ENCODE measurements at places on chromosomes 1 and 21.

GRCh38 chr1:81432059-81432458 lies 368.7 kb upstream of the ADGRL2 start:
- no peak for DNase-seq

- DNase-seq = peak; percentile 78
Observed at GRCh38 chr1:176884911-176885310, 279.6 kb downstream of the ASTN1 start.

GRCh38 chr1:3142236-3142635 lies 73.2 kb downstream of the PRDM16 start:
- no peak for DNase-seq

DNA sequence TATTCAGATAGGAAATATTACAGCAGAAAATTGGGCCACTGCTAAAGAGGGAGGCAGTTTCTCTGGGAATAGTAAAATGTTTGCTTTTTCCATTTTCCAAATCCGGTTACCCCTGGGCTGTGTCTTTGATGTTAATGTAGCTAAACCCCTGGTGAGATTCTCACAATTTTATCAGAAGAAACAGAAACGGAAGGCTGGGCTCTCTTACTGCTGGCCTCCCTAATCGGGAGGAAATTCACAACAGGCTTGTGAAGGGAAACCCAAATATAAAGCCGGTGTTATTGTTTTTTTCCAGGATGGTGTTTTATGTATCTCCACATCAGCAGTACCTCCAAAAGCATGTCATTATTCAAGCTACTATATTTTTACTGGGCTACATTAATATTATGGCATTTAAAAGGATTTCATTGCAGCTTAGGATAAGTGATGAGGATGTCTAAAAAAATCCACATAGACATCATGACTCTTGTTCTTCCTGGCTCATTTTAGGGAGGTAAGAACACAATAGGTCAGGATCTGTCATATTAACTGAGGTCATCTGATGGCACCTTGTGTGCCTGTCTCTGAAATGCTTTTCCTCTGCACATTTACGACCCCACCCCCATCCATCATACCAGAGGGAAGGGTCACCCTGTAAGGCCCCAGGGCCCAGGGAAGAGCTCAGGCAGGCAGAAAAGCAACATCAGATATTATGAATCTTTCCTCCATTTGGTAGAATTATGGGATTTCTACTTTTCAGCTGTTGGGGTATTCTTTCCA lies 158.7 kb downstream of the DSCAM start:
- no peak for DNase-seq

DNA sequence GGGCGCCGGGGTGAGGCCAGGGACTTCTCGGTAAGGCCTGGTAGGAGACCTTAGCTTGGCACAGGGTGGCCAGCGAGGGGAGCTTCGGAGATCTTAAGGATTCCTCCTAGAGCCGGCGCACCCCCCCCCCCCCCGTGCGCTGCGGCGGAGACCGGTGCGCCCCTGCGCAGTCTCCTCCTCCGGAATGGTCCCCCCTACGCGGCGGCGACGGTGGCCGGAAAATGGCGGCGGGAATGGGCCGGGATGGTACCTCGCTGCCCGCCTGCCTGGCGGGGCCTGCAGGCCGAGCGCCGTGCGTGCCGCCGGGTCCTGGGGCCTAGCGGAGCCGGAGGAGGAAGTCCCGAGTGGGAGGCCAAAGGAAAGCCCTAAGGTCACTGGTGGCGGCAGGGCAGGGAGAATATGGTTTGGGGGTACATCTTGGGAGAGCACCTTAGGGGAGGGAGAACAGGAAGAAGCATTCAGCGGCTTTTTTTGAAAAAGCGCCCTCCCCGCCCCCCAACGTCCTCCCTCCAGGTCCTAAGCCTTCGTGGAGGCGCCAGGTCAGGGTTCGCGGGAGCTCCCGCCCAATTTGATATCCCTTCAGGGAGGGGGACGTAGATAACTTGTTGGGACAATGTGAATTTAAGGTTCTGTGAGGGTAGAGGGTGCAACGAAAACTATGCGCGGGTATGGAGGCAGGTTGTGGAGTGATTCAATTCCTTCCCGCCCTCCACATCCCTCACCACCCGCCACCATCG lies 429 bp downstream of the SRRM1 start:
- no peak for DNase-seq

DNA sequence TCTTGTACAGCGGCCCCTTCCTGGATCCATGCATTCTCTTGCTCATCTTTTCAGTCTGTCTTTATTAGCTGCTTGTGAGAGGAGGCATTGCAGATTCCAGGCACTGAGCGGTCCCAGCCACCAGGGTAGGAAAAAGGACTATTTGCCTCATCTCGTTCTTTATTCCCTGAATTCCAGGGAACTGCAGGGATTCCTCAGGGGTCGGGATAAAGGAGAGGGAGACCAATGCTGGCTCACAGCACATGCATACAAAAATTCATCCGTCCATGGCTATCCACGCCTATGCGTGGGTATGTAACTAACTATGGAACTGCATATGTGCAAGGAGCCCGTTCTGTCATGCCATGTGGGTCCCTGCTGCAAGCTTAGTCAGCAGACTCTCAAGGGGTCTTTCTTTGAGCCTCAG lies 879 bp upstream of the PLPPR5 start:
- DNase-seq = no peak

DNA sequence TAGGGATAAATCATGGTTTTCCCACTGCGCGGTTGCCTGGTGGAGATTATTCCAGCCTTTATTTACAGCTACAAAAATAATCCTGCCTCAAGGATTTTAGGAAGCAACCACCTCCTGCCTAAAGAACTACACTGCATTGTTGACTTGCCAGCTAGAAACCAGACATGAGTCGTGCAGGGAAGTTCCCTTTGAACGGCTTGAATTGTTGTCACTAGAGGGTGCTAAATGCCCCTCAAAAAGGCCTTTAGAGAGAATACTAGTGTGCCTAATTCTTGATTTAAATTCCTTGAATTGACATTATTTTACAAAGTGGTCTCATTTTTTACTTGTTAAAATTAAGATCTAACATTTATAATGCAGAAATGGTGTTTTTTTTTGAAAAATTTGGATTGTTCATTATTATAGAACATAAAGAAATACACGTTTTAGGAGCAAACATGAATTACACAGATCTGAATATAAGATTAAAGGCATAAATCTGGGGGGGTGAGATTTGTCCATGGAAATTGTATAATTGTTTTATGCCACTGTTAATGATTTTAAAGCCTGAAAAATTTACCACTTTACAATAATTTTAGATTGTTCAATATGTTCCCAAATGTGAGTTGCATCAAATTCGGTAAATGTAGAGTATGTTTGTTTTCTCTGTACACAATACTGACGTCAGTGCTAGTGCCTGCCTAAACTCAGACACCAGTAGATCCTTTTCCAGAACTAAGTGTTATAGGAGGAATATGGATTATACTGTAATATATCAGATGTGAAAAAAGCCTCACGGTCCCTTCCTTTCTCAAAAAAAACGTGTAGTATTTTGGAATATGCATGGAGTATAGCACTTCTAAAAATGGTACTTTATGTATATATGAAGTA lies 7.6 kb upstream of the ERG start:
- DNase-seq = peak; percentile 87

DNA sequence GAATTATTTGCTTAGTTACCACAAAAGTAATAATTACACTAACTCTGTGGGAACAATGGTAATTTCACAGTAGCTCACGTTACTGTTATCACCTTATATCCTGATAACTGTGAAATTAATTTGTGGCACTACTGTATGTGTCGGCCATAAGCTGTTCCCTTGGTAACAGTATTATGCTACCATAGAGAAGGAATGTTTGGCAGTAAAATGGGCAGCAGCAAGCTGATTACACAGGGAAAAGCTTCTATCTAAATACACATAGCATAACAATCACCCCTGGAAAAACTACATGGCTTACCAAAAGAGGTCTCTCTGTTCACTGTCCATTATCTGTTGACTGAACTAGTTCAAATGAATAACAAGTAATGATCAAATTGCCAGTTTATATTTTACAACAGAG lies 124.1 kb downstream of the DPYD start:
- DNase-seq = no peak

- no peak for DNase-seq
Observed at GRCh38 chr1:6960860-6961259, 175.6 kb downstream of the CAMTA1 start.

DNA sequence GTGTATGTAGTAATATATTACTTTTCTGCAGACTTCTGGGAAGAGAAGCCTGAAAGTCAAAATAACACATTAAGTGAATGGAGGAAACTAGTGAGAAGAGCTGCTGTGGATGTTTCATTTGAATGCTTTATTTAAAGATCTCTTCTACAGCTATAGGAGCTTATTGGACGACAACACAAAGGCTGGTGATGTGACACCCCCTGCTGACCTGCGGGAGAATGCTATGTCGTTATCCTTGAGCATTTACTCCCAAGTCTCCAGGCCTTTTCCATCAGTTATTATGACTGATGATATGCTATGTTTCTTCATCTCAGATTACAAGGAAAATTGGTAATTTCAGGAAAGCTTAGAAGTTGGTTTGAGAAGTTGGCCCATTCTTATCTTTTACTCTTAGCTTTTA lies 22.3 kb upstream of the PLA2G4A start:
- DNase-seq = no peak

DNA sequence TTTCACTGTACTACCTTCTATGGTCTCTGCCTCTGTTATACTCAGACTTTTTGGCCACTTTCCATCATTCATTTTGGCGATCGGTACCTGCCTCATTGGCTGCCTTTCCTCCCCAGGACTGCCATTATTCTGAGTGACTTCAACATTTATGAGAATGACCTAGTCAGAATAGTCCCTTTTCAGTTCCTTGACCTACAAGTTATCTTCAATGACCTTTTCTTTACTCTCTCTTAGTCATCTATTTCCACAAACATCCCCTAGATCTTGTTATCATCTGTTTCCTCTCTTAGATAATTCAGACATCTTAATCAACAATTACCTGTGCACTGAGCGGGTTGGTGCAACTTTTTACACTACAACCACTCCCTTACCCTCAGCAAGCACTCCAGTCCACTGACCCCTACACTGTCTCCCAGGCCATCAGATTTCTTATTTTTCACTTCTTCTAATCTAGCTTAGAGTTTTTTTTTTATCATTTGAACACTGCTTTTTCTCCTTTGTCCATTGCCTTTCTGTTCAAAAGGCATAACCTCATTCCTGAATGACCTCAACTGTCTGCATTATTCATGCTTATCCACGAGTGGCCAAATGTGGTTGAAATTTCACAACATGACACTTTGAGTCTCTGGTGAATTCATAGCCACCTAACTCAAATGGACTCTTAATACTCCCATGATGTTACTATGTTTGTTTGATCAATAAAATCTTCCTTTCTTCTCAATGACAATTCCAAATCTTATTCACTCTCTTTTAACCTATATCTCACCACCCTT lies 112.7 kb downstream of the HMCN1 start:
- DNase-seq = no peak

DNA sequence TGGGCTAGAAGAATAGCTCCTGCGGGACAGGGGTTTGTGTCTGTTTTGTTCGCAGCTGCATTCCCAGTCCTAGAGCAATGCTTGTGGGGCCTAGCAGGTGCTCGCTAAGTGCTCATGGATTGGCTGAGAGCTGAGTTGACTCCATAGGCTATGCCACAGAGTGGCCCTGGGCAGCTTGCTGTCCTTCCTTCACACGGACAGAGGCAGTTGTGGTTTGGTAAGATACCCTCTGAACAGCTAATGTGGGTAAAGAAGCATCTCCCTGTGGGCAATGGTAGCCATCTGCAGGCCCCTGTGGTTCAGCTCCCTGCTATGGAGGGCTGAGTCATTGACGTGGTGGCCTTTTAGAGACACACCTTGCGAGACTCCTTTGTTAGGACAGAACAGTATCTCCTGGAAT lies 23.5 kb upstream of the LBR start:
- no peak for DNase-seq

- DNase-seq = peak; percentile 65
Observed at GRCh38 chr21:35206141-35207125, 157.3 kb upstream of the RUNX1 start.

DNA sequence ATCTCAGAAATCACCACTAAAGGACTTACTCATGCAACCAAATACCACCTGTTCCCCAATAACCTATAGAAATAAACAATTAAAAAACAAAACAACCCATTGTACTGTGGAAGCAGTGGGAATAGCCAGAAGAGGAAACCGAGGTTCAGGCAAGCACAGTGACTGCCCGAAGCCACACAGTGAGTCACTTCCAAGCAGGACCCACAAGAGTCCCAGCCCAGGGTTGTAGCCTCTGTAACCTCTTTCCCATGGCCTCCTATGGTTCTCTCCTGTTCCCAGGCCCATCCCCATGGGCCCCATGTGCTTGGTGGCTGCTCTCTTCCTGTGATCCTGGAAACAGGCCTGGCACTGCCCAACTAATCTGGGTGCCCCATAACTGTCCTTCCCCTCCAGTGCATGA lies 29.0 kb upstream of the HTR1D start:
- no peak for DNase-seq
